ENCODE measurements at places on chromosomes 2 and 18. TPM values are rescaled to one million over a fixed set of nuclear protein-coding genes. Genes with fewer than 3 reads are reported as not detected.

The UPP2 gene
- not detected for total RNA-seq

The SLC4A3 gene
- 3.0 TPM for total RNA-seq

The SERPINB13 gene
- not detected for total RNA-seq

DNA sequence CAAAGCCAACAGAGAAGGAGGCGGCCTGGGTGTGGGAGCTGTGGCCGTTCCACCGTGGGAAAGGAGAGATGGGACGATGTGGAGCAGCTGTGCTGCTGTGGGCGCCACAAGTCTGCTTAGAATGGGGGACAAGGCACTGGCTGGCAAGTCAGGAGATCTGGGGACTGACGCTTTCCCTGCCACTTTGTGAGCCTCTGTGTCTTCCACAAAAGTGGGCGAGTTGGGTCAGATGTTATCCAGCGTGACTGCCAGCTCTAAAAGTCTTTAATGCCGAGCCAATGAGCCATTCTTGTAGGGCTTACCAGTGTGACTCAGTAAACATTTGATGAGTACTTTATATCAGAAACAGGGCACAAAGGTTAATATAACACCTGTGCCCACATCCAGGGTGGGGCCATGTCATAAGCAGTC, 113.6 kb upstream of the MGAT5 start:
- no peak overlapping the region for H3K4me3 ChIP-seq
- H3K27ac ChIP-seq = peak overlapping the region; percentile 18
- peak; percentile 41 for DNase-seq
- peaks cover 25% of the 10 kb centered on the region for H3K4me1 ChIP-seq
- no peaks in the 10 kb centered on the region for H3K27me3 ChIP-seq

- H3K36me3 ChIP-seq = no peaks in the 10 kb centered on the region
- DNase-seq = no peak
- H3K27ac ChIP-seq = no peak overlapping the region
Measured at GRCh38 chr2:138512672-138513071, 11.1 kb downstream of the SPOPL start.

DNA sequence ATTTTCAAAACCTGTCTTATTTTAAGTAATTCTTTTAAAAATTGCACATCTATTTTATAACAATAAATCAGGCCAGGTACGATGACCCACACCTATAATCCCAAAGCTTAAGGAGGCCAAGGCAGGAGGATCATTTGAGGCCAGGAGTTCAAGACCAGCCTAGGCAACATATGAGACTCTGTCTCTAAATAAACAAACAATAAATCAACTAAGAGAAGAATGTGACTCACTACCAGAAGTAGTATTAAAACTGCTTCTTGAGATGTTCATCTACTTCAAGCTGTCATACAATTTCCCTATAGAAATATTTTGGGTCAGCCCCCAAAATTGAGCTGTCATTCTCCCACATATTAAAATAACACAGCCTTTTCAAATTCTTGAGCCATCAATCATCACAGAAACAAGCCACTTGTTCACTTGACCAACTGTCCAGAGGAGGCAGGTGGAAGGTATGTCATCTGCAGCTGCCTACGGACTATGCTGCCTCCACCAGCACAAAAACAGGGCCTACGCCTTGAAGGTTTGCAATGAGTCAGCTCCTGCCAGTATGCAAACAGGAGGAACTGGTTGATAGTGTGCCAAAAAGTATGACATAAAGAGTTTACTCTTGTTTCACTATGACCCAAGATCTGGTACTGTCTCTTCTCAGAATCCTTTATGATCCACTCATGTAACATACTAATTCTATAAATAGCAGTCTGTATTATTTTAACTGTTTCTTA, 33.6 kb downstream of the KIDINS220 start:
- H3K4me3 ChIP-seq = no peak overlapping the region
- H3K27me3 ChIP-seq = no peaks in the 10 kb centered on the region
- peaks cover 14% of the 10 kb centered on the region for H3K36me3 ChIP-seq

The CELF4 gene
- total RNA-seq = not detected

The POMC gene
- total RNA-seq = 9.9 TPM

GRCh38 chr2:20172273-20173055, 52.5 kb downstream of the SDC1 start:
- no peak for DNase-seq
- H3K36me3 ChIP-seq = no peaks in the 10 kb centered on the region
- no peaks in the 10 kb centered on the region for H3K4me1 ChIP-seq
- no peak overlapping the region for H3K27ac ChIP-seq

The GALNT13 gene
- total RNA-seq = 0.13 TPM

DNA sequence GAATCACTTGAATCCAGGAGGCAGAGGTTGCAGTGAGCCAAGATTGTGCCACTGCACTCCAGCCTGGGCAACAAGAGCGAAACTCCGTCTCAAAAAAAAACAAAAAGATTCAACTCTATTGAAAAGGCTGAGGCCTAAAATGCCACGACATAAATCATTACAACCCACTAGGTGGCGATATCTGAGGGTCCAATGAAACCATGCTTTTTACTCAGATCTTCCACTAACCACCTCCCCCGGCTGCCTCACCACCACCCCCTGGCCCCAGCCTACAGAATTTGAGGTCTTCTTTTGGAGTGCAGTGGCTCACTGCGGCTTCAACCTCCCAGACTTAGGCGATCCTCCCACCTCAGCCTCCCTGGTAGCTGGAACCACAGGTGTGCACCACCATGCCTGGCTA, 57.5 kb downstream of the AP1S3 start:
- no peaks in the 10 kb centered on the region for H3K36me3 ChIP-seq
- H3K27ac ChIP-seq = no peak overlapping the region
- peaks cover 28% of the 10 kb centered on the region for H3K4me1 ChIP-seq
- H3K27me3 ChIP-seq = no peaks in the 10 kb centered on the region
- no peak for DNase-seq
- no peak overlapping the region for H3K4me3 ChIP-seq

DNA sequence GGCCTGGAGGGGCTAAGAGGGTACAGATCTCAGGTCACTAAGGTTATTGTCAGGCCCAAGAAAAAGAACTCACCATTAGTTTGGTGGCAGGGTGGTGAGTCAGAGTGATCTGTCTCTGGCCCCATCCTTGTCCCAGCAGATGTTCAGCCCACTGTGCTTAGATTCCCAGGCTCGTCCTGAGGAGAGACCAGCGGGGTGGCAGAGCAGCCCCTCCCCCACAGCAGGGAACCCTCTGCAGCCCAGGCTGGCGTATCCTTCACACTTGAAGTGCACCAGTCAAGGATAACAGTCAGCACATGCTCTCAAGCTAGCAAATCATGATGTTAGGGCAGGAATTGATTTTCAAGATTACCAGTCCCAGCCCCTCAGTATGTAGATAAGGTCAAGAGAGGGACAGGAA, 43.1 kb downstream of the TMEM185B start:
- no peaks in the 10 kb centered on the region for H3K36me3 ChIP-seq
- H3K27ac ChIP-seq = peak overlapping the region; percentile 13
- H3K4me1 ChIP-seq = no peaks in the 10 kb centered on the region
- H3K27me3 ChIP-seq = no peaks in the 10 kb centered on the region

DNA sequence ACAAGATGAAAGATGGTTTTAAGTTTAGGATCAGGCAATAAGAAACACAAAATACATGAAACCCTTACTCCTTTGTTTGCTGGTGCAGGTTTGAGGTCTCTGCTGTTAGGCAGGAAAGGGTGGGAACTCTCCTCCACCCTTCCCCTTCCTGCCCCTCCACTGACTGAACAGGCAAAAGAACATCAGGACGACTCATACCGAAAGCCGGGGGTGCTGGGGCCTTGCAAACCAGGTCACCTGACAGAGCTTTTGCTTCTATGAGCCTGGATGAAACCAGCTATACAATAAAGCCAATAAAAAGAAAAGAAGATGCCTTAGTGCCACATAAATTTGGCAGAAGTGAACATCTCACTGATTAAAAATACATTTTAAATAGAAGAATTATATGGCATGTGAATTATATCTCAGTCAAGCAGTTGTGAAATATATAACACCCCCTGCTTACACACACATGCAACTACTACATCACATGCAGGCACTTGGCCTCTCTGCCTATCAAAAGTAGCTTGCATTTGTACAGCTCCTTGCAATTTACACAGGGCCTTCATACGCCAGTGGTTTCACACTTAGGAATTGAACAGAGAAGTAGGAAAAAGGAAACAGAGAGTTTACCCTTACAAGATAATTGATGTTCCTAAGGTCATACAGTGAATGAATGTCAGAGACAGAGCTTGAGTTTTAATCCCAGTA, 215.1 kb upstream of the TRIB2 start:
- H3K36me3 ChIP-seq = no peaks in the 10 kb centered on the region
- no peaks in the 10 kb centered on the region for H3K4me1 ChIP-seq
- peak; percentile 23 for DNase-seq
- H3K27ac ChIP-seq = peak overlapping the region; percentile 24

DNA sequence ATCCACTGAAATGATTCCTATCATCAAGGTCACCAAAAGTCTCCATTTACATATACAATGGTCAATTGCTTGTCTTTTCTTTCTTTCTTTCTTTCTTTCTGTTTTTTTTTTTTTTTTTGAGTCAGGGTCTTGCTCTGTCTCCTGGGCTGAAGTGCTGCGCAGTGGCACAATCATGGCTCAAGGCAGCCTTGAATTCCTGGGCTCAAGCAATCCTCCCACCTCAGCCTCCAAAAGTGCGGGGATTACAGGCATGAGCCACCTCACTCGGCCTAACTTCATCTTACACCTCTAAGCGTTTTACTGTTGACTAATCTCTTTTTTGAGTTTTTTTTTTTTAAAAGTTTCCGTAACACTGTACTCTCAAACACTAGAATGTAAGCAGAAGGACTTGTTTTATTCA, 867 bp downstream of the SF3B6 start:
- peak overlapping the region; percentile 91 for H3K27ac ChIP-seq
- H3K4me1 ChIP-seq = peaks cover 3% of the 10 kb centered on the region
- no peaks in the 10 kb centered on the region for H3K27me3 ChIP-seq
- H3K4me3 ChIP-seq = no peak overlapping the region
- peaks cover 13% of the 10 kb centered on the region for H3K36me3 ChIP-seq
- DNase-seq = no peak

The CCNT2 gene
- total RNA-seq = 49.2 TPM

The ANKRD30B gene
- total RNA-seq = 0.40 TPM

The GPR35 gene
- total RNA-seq = 0.67 TPM

- no peaks in the 10 kb centered on the region for H3K4me1 ChIP-seq
- no peak overlapping the region for H3K27ac ChIP-seq
- DNase-seq = no peak
- H3K4me3 ChIP-seq = no peak overlapping the region
- no peaks in the 10 kb centered on the region for H3K36me3 ChIP-seq
Measured at GRCh38 chr2:135257383-135258090, 205.4 kb downstream of the RAB3GAP1 start.

The ATP8B1 gene
- 63.7 TPM for total RNA-seq

DNA sequence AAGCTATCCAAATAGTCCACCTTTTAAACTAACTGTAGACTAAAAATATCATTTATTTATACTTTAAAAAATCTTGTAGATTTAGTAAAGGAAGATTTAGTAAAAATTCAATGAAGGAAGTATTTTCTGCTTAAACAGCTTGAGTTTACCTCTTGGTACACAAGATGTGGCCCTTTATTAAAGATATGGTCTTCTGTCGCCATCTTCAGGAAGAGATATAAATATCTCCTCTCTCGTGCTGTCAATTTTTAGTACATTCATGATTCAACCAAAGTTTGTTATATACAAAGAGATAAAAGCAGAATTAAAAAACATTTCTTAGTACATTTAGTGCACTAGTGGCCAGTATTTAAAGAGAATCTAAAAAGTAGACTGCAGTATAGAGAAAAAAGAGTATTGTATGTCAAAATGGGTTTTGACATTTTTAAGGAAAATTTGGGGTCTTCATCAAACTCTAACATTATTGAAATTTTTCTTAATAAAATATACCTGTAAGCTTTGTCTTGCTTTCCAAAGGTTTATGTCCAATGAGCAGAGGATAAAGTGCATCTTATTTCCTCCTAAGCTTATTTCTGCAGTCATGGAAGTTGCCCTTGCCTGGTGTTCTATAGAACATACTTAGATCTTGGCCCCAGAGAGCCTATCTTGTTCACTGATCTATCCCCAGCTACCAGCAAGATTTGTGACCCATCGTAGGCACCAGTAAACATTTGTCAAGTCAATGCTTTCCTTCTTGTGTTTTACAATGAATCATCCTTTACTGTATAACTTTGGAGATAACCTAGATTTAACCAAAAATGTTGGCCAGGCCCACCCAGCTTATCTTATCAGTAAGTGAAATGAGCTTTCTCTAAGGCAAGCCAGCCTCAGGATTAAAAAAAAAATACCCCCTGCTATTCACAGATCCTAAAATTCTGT, 18.5 kb upstream of the EML6 start:
- no peaks in the 10 kb centered on the region for H3K27me3 ChIP-seq
- DNase-seq = no peak
- H3K4me3 ChIP-seq = no peak overlapping the region

The LTBP1 gene
- 9.1 TPM for total RNA-seq

DNA sequence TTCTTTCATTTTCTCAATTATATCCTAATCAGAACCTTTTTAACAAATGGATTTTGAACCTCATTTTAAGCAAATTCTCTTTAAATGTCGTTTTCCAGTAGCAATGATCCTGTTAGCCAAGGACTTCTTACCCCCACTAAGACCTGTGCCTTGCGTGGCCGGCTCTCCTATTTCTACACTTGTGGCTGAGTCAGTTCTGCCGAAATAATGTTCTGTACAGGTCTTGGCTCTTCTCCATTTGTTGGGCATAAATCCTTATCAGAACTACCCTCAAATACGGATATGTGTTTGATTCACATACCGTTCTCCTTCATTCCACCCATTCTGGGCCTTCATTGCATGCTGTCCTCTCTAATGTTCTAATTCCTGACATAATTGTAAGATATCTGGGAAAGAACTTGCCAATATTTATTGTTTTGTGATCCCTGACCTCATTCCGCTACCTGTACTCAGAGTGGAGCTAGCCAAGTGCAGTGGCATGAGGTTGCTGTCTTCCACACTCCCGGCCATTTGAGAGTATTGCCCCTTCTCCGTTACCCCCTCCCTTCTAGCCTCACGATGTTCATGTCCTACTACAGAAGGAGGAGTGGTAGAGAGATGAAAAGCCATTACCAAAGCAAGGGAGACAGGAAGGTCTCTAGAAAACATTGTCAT, 78.7 kb downstream of the MYOM1 start:
- no peaks in the 10 kb centered on the region for H3K4me1 ChIP-seq
- no peak for DNase-seq
- no peak overlapping the region for H3K4me3 ChIP-seq
- H3K36me3 ChIP-seq = no peaks in the 10 kb centered on the region
- no peak overlapping the region for H3K27ac ChIP-seq

GRCh38 chr2:162084536-162084935, 10.5 kb upstream of the DPP4 start:
- no peaks in the 10 kb centered on the region for H3K36me3 ChIP-seq
- DNase-seq = no peak
- no peaks in the 10 kb centered on the region for H3K27me3 ChIP-seq
- no peak overlapping the region for H3K4me3 ChIP-seq
- no peak overlapping the region for H3K27ac ChIP-seq

GRCh38 chr2:4947911-4948310, 744.3 kb upstream of the SOX11 start:
- no peak overlapping the region for H3K27ac ChIP-seq
- no peaks in the 10 kb centered on the region for H3K36me3 ChIP-seq
- H3K4me3 ChIP-seq = no peak overlapping the region
- no peaks in the 10 kb centered on the region for H3K4me1 ChIP-seq
- no peak for DNase-seq
- no peaks in the 10 kb centered on the region for H3K27me3 ChIP-seq

The IL36A gene
- total RNA-seq = not detected

- no peaks in the 10 kb centered on the region for H3K4me1 ChIP-seq
- no peak overlapping the region for H3K27ac ChIP-seq
- no peak overlapping the region for H3K4me3 ChIP-seq
- no peaks in the 10 kb centered on the region for H3K36me3 ChIP-seq
Measured at GRCh38 chr2:8065191-8065590, 616.7 kb upstream of the ID2 start.

The IRS1 gene
- total RNA-seq = 96.4 TPM

The LHCGR gene
- total RNA-seq = 0.59 TPM

GRCh38 chr2:144341538-144341937, 178.4 kb downstream of the ZEB2 start:
- H3K27ac ChIP-seq = no peak overlapping the region
- no peak overlapping the region for H3K4me3 ChIP-seq
- no peaks in the 10 kb centered on the region for H3K4me1 ChIP-seq
